OCI-LY7 (cell line): ENCODE measurements at places on chromosomes 5 and 9.

GRCh38 chr9:17185481-17186029 lies 50.7 kb downstream of the CNTLN start:
- DNase-seq = no peak

GRCh38 chr9:129458663-129459546 lies 162.0 kb downstream of the C9orf50 start:
- peak; percentile 34 for DNase-seq

DNA sequence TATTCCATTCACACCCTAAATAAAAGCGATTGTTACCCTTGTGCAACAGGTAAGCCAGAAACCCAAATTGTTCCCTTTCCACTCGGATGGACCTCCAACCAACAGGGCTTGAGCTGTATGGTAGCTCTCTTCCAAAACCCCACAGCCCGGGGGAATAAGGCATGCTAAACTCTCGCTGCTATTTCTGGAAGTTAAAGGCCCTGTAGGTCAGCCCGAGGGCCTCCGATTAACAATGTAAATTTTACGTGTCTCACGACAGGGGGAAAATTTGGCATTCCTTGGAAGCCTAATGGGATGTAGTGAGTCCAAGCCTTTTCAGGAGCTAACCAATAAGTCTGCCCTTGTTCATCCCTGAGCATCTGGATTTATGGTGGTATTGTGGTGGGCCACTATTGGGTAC lies 26.0 kb downstream of the CNOT8 start:
- DNase-seq = no peak

- no peak for DNase-seq
Measured at GRCh38 chr9:115063058-115063845, 54.7 kb downstream of the TNC start.

- no peak for DNase-seq
Measured at GRCh38 chr5:34521628-34522290, 134.4 kb upstream of the RAI14 start.

DNA sequence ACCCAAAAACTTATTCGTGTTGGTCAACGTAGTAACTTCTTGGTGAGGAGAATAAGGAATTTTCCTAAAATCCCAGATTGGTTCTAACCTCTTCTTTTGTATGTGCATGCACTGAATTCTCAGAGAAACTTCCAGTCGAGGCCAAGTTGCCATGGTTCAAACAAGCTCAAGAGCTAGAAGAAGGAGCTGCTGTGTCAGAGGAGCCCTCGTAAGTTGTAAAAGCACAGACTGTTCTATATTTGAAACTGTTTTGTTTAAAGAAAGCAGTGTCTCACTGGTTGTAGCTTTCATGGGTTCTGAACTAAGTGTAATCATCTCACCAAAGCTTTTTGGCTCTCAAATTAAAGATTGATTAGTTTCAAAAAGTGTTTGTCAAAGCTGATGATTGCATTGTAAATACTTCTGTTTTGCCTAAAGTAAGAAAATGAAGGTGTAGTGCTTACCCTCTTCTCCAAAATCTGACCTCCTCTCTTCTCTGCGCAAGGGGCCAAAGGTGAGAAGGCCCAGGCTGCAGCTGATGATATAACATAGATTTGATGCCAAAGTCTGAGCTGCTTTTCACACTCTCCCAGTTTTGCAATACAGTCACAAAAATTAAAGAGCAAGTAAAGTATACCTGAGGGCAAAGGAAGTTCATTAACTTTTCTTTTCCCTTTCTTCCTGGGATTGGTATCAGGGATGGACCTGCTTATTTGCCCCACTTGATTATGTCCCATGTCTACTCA lies 210.8 kb downstream of the ADAMTSL1 start:
- no peak for DNase-seq

DNA sequence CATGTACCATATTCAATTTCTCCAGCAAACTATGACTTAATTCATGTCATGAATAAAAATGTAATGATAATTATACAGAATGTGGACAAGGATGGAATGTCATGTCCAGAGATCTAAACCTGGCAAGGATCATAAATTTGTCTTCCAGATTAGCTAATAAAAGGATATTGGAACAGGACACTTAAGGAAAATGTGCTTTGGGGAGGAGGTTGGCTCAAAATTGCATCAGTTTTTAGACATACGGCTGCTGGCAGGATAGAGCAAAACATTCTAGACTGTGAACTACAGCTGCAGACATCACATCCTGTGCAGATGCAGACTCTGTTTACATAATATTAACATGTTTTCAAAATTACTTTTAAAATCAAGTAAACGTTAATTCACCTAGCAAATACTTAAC lies 248.4 kb downstream of the TLR4 start:
- no peak for DNase-seq

GRCh38 chr9:88339317-88339716 lies 48.9 kb upstream of the SPIN1 start:
- peak; percentile 36 for DNase-seq

DNA sequence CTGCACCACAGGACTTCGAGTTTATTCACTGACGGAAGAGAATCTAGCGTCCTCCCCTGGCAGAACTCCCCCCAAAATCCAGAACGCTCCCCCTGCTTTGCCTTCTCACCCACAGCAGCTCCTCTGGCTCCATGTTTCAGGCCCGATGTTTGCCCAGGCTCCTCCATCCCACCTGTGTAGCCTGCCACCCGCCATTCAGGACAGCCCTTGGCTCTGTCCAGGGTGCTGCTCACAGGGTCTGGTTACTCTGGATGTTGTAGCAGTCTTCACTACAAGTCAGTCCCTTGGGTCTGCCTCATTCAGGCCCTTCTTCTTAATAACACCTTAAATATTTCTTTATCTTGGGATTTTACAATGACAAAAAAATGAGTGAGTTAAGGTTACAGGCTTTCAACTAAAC lies 41.3 kb upstream of the SV2C start:
- DNase-seq = no peak

GRCh38 chr5:180115326-180116076 lies 43.9 kb upstream of the RNF130 start:
- DNase-seq = no peak

DNA sequence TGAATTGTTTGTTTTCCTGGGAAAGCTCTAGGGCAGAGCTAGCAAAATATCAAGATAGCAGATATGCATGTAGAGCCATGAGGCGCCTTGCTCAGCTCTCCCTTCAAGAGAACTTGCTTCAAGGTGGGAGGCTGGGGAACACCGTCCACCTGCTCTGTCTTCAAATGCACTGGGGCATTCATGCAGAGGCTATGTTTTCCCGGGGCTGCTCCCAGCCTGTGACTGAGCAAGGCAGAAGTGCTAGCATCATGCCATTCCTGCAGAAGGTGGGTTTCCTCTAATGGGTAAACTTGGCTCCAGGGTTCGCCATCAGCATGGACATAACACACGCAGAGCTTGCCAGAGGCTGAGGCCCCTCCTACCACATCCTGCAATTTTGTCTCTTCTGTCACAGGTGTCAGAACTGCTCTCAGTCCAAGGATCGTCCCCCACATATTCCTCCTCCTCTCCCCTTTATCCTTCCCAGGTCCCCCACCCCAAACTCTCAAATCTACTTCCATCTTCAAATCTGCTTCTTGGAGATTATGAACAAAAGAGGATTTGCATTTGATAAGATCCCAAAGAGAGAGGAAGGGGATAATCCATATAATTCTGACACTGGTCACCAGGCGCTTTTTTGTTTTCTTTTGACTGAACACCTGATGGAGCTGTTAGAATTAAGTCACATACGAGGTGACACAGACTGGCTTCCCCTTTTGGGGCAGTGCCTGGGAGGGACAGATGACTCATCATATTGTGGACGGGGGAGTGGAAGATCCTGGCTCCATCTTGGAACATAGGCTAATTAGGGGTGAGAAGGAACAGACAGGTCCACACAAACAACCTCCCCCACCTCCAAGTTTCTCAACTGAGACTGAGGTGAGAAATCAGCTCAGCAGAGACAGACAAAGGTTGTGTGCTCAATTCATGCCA lies 85.0 kb upstream of the TAF11L2 start:
- peak; percentile 37 for DNase-seq

DNA sequence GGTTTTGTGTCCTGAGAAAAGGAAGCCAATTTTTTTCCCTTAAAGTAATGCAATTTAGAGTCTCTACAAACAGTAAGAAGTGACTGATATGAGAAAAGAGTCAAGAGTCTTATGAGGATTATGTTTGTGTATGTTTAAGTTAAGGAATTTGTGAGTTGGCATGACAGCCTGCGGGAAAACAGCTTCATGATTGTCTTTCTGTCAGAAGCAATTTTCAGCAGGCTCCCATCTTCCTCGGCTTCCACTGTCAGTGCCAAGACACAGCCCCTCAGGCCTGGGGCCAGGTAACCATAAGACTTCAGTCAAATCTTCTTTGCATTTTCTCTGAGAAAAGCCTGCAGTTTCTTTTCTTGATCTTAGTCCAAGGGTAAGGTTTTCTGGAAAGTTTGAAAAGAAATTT lies 17.0 kb upstream of the SELENOP start:
- no peak for DNase-seq

- DNase-seq = no peak
Measured at GRCh38 chr5:93164690-93165089, 416.3 kb downstream of the NR2F1-AS1 start.

DNA sequence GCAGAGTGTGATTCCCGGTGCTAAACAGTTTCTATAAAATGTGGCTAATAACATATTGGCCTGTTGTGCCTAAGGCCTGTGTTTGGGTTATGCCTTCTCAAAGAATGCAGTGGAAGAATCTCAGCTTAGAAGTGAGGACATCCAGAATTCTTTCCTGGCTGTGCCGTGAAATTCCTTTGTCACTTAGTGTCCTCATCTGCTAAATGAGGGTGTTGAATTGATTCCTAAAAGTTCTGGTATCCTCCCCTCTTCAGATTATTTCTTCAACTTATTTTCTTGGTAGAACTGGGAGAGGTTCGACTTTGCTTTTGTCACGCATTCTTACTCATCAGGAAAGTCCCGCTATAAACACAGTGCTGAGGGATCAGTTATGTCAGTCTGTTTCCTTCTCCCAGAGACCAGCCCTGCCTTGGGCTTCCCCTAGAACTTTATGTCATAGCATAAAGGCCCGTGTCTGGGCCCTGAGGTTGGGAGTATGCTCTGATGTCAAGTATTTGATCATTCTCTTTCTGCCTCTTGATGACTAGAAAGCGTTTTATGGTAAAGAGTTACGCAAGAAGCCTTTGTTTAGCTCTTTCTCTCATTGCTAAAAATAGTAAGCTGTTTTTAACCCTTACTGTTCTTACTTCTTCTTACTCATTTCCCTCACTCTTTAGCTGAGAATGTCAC lies 29.5 kb downstream of the MTAP start:
- DNase-seq = peak; percentile 16

DNA sequence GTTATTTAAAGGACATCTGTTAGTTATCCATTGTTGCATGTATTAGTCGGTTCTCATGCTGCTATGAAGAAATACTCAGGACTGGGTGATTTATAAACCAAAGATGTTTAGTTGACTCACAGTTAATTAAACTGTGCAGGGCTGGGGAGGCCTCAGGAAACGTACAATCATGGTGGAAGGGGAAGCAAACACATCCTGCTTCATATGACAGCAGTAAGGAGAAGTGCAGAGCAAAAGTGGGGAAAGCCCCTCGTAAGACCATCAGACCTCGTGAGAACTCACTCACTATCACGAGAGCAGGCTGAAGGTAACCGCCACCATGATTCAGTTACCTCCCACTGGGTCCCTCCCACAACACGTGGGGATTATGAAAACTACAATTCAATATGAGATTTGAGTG lies 2064.1 kb downstream of the MAT2B start:
- no peak for DNase-seq

- DNase-seq = no peak
Measured at GRCh38 chr5:14254686-14255085, 111.5 kb downstream of the TRIO start.

DNA sequence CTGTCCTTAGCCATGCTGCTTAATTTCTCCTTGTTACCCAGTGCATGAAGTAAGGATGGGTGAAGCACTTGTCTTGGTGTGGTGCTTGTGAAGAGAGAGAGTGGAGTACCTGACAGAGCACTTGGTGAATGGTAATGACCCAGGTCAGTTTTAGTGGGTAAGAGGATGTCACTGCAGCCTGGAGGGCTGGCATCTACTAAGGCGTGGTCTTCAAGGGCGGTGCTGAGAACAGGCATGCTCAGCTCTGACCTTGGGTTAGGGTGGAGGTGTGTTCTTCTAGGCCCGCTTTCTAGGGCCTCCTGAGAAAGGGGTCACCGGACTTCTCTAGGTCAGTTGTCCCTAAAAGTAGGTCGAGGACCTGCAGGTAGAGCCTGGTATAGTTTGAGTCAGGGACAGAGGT lies 25.7 kb downstream of the SH3GL2 start:
- DNase-seq = no peak

DNA sequence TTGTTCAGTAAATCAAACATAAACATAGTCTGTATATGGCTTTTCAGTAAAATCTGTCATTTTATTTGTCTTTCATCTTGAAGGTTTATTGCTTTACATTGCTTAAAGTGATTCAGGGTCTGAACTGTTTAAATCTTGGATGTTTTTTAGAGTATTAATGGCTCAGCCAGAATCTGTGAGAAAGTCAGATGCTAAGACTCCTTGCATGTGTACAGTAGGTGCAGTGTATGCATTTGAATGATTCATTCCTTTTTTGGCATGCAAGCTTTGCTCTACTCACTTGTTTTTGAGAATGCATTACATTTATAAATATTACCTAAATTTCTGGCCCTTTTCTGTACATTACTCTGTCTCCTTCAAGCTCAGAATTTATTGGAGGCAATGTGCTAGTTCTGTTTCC lies 271.0 kb upstream of the RIOK2 start:
- DNase-seq = no peak

DNA sequence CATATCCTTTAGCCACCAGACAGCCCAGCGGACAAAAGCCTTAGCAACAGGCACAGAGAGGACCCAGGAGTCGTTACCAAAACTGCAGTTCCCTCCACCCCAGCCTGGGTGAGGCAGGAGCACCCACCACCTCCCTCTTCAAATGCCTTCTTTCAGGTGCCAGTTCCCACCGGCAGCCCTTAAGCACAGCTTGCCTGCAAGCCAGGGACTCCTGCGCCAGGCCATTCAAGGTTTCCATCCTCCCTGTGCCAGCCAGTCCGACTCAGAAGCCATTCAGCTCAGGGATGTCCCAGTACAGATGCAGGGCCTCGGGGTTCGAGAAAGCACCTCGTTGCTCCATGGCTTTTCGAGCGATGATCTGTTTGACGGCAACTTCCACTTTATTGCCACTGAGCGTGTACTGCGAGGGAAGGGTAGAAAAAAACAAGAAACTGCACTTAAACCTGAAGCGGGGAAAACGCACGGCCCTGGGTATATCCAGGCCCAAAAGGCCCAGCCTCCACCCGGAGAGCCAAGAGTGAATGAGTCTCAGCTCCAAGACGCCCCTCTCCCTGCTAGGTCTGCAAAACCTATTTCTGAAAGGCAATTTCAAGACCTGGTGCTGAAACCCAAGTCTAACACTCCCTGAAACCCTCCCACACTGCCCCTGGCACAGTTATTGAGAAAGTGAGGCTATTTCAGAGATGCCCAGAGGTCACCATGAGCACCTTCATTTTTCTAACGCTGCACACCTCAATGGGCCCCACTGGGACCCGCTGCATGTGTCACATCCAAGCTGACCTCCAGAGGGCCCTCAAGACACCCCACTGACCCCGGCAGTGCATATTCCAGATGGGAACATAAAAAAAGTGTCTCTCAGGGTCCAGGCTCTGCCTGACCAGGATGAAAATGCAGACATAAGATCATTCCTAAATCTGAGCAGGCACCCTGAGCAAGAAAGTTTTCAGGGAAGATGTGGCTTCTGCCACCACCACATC lies 36.8 kb upstream of the ZNF354A start:
- DNase-seq = no peak

GRCh38 chr9:5976674-5977397 lies 38.6 kb downstream of the RANBP6 start:
- DNase-seq = no peak
